Activated T-cell treated with anti-CD3 and anti-CD28 coated beads, Interleukin-2, amount 50 U/mL, for 48 hours (primary cell): ENCODE measurements at places on chromosomes 12 and 14.
A peak's percentile ranks its signal among the peaks of the same experiment; 100 is the strongest.

DNA sequence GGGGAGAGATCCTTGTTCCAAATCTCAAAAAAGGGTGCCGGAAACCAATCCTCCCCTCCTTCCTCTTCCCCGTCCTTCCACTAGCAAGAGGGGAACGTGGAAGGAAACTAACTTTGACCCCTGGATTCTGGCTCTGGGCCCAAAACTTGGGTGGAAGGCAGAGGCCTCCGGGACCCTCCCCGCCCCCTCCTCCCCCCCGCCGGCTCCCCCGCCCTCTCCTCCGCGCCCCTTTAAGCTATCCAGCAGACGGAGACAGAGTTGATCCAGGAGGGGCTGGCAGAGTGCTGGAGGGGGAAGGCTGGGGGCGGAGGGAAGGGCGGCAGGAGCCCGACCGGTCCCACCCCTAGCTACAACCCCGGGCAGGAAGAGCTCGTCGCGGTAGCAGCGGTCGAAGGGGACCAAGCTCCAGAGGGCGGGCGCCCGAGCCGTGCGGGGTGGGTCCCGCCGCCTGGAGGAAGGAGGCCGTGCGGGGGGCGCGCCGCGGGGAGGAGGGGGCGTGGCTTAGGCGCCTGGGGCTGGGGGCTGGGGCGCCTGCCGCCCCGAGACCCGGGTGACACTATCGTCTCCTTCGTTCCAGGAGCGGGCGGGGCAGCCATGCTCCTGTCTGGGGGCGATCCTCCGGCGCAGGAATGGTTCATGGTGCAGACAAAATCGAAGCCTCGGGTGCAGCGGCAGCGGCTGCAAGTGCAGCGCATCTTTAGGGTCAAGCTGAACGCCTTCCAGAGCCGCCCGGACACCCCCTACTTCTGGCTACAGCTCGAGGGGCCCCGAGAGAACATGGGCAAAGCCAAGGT is at the start of gene NYNRIN:
TSS of gene NYNRIN (plus strand) at position 351 of the 794 bp plus-strand sequence. CDS start at position 595, 244 bp downstream.
- peak; percentile 34 for DNase-seq

DNA sequence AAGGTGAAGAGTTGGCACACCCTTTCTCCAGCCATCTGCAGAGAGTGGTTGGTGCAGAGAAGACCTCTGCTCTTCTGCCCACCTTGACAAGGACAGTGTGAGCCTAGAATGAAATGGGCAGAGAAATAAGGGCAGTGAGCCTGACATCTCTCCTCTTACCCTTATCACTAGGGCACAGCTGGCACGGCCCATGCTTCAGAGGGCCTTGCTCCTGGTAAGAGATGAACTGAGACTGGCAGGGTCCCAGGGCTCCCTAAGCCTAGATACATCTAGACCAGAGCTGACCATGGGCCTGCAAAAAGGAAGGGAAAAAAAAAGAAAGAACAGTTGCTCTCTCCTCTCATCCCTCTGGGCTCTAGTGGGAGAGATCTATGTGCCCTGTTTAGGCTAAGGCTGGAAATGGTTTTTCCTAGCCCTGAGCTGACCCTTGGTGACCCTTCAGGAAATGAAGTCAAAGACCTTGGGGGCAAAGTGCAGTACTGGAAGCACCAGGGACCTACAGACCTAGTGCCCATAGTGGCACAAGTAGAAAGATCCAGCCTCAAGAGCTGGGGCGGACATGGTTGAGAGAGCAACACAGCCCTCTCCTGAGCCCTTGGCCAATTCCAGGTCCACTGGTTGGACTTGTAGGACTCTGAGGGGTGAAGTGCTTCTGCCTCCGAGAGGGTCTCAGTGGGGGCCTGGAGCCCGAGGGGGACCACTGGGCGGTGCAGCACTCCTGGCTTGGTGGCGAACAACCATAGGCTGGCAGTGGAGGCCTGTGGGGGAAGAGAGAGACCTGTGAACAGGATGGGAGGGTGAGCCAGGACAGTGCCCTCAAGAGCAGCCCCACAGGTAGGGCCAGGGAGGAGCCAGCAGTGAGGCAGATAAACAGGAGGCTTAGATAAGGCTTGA is 22.0 kb downstream of the PRPF40B start:
- no peak for DNase-seq

GRCh38 chr12:169528-170370 is 44.2 kb downstream of the SLC6A12 start:
- DNase-seq: no peak

DNA sequence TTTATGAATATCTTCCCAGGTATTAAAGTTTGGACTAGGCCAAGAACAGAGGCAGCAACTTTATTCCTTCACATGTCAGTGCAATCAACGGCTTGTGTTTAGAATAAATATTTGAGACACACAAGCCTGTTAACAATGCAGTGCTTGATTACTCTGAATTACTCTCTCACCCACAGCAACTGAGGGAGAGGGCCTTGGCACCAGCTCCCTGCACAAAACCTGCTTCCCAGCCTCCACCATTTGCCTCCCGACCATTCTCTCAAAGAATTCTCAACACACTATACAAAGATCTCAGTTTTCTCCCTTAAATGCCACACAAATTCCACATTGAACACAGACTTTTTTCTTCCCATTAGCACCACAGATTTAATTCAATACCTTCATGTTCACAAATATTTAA is 77.0 kb downstream of the STON2 start:
- DNase-seq: no peak

GRCh38 chr14:49946320-49947141 is 53.6 kb downstream of the ARF6 start:
- peak; percentile 32 for DNase-seq

- peak; percentile 83 for DNase-seq
Observed at GRCh38 chr12:53047221-53048032, 2.4 kb upstream of the TNS2 start.

DNA sequence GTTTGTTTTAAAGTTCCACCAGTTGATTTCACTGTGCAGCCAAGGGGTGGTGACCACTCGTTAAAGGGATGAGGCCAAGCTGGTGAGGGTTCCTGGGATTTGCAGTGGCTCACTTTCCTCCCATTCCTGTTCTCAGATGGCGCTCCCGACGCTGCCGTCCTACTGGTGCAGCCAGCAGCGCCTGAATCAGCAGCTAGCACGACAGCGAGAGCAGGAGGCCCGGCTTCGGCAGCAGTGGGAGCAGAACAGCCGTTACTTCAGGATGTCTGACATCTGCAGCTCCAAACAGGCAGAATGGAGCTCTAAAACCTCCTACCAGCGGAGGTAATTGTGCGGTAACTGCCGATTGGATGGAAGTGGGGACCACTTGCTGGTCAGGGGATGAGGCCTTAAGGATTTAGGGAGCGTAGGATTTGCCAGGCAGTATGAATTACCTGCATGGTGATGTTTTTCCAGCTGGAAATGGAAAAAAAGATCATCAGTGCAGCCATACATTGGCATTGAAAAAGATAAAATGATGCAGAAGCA is 2.9 kb downstream of the TCHP start:
- DNase-seq: no peak

GRCh38 chr12:16229676-16230075 is 47.8 kb downstream of the SLC15A5 start:
- DNase-seq: no peak

- DNase-seq: no peak
Observed at GRCh38 chr12:132514216-132514820, 24.4 kb downstream of the FBRSL1 start.

GRCh38 chr12:88365403-88365802 is 214.9 kb downstream of the KITLG start:
- no peak for DNase-seq

GRCh38 chr12:124699909-124700308 is 132.5 kb upstream of the NCOR2 start:
- no peak for DNase-seq

GRCh38 chr12:55930771-55931316 is at the start of gene DGKA:
TSS of gene DGKA (plus strand) at chr12:55931162. CDS start at chr12:55936504, 5,342 bp downstream.
- peak; percentile 89 for DNase-seq
